Neural crest cell (in vitro differentiated cells): ENCODE measurements at places on chromosomes 6 and 20.
A peak's percentile ranks its signal among the peaks of the same experiment; 100 is the strongest.

DNA sequence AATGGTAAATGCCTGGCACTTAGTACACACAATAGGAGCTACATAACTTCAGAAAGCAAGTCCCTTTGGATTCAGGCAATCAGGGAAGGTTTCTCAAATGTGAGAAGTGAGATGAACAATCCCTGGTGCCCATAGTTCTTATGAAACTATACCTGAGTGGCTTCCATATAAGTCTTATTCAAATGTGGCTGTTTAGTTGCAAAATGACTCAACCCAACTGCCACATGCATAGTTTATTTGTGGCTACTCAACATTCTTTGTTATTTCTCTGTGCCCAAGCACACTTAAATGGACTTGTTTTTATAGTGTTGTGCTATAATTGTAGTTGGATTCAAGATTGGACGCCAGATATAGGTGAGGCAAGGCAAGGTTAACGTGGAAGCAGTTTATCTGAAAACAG is 93.7 kb upstream of the ATXN1 start:
- DNase-seq: no peak

GRCh38 chr6:165893431-165893830 is 230.4 kb upstream of the PDE10A start:
- no peak for DNase-seq

DNA sequence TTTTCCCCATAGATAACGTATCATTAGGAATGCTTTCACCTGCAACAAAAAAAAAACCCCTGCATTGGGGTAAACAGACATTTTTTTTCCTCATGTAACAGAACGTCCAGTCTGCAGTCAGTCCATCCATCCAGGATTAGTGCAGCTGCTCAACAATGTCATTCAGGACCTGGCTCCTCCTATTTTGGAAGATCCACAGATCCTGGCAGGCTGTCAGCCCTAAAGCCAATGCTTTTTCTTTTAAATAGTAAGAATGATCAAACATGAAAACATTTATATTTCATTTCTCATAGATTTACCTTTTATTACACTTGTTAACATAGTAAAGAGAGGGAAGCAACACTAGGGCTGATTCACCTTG is 116.5 kb upstream of the CCDC28A start:
- DNase-seq: no peak

DNA sequence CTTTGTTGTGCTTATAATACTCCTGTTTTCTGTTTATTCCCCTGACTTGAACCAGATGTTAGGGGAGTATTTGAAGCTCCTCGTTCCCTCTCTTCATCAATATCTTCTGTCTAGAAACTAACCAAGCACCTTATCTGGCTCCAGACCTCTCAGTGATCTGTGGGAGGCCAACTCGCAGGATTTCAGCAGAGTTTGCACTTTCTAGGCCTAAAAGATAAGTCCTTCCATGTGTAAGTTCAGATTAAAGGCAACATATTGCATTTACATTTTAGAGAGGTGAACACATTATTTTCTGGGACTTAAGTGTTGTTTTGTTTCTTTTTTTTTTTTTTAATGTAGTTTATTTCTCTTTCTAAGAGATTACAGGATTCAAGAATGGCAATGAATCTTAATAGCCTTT is 139.4 kb upstream of the AKAP12 start:
- no peak for DNase-seq

GRCh38 chr6:69179681-69180080 is 544.6 kb downstream of the ADGRB3 start:
- DNase-seq: no peak

- DNase-seq: no peak
Measured at GRCh38 chr6:27601668-27602254, 128.9 kb upstream of the ZNF184 start.

DNA sequence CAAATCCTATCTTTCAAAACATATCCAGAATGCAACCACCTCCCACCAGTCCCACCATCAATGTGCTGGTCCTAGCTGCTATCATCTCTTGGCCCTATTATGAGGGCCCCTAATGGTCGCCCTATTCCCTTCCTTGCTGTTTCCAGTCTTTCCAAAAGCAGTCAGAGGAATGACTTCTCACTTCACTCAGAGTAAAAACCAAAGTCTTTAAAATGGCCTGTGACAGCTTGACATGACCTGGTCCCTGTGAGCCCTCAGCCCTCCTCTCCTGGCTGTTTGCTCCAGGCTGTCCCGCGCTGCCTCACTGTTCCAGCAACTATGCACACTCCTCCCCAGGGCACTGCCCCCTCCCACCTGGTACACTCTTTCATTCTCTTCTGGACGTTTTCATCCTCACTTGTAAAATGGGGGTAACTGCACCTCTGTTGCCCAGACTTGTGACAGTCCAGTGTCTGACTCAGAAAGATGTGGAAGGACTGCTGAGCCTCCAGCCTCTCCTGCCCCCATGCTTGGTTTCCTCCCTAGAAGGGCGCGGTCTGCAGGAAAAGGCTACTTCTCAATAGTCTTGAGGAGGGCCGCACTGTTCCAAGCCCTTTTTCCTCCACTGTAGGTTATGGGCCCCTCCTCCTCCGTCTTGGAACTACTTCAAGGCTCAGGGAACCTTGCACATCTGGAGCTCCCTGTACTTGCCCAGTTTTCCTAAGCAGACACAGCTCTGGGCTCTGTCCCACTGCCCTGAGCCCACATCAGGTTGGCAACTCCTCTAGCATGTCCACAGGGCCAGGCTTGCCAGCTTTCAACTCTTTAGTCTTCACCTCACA is 64.7 kb downstream of the MYH7B start:
- DNase-seq: no peak

DNA sequence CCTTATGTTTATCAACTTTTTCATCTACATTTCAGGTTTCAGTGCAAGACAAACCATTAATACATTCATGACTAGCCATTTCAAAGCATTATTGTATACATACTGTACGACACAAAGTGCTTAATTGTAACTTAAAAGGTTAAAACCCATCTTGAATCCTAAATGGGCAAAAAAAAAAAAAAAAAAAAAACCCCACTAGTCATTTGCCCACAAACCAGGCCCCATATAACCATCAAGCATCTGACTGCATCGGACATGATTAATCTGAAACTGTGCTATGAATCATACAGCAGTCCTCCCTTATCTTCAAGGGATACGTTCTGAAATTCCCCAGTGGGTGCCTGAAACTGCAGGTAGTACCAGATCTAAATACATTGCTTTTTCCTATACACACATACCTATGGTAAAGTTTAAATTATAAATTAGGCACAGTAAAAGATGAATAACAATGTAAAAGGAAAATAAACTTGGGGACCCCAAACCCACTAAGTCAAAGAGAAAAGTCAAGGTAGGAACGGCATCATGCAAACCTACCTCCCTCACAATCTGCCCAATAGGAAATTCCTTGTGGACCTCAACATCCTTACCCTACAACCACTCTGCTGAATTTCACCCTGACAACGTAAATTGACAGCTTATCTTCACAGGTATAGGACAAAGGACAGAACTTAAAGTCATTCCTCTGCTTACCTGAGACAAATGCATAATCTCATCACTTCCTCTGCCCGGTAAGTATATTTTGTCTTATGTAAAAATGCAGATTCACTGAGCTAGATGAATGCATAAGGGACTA is 14.3 kb downstream of the B4GALT5 start:
- DNase-seq: no peak

DNA sequence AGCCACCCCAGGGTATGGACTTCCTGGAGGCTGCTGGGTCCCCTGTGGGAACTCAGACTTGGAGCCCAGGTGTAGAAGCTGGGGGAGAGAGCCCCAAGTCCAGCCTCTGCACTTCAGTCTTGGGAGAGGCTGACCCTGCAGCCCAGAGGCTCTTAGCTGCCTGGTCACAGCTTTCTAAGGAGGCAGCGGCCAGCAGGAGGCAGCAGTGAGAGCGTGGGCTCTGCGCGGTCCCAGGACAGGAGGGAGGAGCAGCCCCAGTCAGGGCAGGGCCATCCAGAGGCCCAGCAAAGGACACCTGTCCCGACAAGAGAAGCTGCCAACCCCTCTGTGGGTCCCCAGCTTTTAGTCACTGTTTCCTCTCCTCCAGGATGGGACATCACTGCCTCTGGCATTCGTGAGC is 9.4 kb downstream of the TREML2 start:
- peak; percentile 17 for DNase-seq

GRCh38 chr6:402901-403658 is 11.5 kb downstream of the IRF4 start:
- no peak for DNase-seq

GRCh38 chr6:34585108-34585507 is 29.0 kb upstream of the SPDEF start:
- DNase-seq: no peak

DNA sequence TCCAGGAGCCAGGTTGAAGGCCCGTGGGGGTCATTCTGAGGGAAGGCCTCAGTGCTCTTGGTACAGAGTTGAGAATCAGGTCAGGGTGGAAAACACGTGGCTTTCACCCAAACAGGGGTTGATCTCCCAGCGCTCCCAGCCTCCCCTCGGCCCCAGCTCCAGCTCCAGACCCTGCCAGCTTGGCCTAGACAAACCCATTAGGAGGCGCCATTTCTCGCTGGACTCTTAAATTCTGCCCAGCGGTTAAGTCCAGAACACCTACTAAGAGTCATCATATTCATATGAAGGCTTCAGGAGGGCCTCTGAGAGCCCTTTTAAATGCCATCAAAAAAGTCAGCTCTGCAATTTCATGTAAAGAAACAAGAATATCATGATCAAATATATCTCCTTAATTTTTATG is 158.0 kb upstream of the RIN2 start:
- DNase-seq: no peak

DNA sequence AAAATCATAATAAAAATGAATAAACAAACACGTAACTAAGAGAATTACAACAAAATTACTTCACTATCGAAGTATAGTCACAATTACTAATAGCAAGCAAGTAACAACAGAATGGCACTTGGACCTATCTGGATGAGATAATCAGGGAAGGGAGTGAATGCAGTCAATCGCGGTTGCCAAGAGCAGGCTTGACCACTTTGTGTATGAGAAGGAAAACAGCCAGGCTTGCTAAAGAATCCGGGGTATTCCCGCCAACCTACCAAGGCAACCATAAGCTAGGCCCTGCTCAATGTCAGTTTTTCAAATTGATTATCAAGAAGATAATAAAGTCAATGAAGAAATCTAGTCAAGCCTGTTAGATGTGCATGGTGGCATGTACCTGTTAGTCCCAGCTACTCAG is 39.7 kb downstream of the PXDC1 start:
- DNase-seq: no peak

DNA sequence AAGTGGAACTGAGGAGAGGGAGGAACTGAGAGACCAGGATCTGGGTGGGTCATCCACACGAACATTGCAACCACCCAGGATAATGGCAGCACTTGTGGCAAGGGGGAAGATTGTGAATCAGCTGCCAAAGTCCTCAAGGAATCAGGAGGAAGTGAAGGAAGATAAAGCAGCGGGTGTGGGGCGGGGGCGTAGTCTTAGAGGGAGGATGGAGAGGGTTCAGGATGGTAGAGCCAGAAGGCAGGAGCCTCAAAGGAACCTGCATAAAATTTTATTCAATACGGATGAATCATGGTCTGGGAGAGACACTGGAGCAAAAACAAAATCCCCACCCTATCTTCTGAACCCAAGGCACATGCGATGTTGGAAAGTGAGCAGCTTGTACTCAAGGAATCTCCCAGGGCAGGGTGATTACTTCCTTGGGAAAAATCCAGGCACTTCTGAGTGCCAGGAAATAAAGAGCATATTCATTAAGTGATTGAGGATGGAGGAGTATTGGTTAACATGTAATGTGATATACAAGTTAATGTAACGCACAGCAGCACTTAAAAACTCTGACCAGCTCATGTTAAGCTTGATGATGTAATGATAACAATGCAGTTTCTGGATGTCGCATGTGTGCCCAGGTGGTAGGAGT is 82.0 kb upstream of the B3GAT2 start:
- DNase-seq: no peak

- no peak for DNase-seq
Measured at GRCh38 chr6:11224252-11224965, 8.1 kb downstream of the NEDD9 start.

DNA sequence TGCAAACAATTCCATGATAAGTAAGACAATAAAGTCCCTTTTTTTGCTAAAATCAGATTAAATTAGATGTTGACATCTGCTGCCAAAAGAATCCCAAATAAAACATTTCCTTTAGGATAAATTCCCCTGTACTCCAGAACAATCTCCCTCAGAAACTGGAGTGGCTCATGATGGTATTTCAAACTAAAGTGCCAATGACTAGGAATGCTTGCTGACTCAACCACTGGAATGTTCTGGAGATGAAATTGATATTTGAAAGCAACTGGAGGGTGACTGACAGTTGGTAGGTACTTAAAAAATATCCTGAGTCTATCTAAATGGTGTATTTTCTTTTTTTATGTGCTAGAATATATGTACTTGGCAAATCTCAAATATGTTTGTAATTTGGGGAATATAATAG is 350.1 kb upstream of the TSHZ2 start:
- no peak for DNase-seq

GRCh38 chr20:31868853-31869672 is 1.3 kb downstream of the DUSP15 start:
- no peak for DNase-seq

DNA sequence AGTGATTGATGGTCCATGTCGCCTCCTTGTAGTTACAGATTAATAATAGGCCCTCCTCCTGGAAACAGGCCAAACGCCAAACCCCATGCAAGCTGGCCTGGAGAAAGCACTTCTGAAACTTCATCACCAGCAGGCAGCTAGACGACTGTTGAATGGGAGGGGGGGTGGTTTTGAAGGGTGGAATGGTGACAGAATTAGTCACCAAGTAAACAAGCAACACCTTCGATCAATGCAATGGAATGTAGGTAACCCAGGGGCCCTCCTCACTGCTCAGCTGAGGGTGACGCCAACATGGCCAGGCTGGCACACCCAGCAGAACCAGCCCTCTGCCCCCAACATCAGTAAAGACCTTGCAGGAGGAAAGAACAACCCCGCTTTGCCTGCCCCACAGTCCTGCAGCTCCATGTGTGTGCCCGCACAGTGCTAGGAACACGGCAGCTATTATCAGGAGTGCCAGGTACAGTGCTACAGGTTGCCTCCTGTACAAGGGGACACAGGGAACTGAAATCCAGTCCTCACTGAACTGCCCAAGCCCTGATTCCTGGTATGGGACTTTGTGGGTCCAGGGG is 2.7 kb downstream of the BCAS1 start:
- no peak for DNase-seq

GRCh38 chr20:44070139-44070900 is 116.7 kb downstream of the JPH2 start:
- no peak for DNase-seq

GRCh38 chr6:30748851-30749540 is 4.6 kb upstream of the IER3 start:
- DNase-seq: no peak

- no peak for DNase-seq
Measured at GRCh38 chr6:170186941-170187668, 103.8 kb downstream of the DLL1 start.

DNA sequence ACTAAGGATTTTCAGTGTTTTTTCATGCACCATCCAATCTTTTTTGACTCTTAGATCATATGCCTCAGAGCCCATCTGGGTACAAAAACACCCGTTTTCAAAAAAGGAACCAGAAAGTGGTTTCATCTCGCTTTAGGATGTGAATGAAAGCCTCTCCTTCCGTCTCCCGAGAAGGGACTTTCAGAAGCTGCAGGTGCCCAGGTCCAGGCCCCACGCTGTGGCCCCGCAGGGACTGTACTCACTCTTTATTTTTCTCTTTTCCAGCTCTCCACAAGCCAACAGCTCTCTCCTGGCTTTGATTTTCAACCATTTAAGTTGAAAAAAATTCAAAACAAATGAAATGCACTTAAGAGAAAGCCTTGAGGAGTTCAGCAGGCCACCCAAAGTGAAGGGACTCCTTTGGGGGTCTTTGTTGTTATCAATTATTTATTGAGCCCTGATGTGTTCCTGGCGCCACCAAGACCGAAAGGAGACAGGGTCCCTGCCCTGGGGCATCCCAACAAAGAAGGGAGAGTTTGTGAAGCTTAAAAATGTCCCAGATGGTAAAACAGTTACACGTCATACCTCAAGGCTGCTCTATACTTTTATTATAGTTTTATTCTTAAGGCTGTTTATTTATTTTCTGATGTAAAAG is 467.3 kb downstream of the PREX1 start:
- DNase-seq: no peak
